RPMI7951 (cell line): ENCODE measurements at places on chromosomes 5 and 9. TPM values are rescaled to one million over a fixed set of nuclear protein-coding genes. Genes with fewer than 3 reads are reported as not detected.

The WNK2 gene
- total RNA-seq = not detected in 2 replicates

The QRFP gene
- total RNA-seq = not detected in 2 replicates

The GFI1B gene
- total RNA-seq = not detected in 2 replicates

The LCN12 gene
- total RNA-seq = not detected in 2 replicates

The MAMDC2 gene
- total RNA-seq = not detected in 2 replicates

The NSG2 gene
- total RNA-seq = not detected in 2 replicates

The EIF4EBP3 gene
- not detected in 2 replicates for total RNA-seq

The LHX3 gene
- not detected in 2 replicates for total RNA-seq

The AGXT2 gene
- not detected in 2 replicates for total RNA-seq

The GPR107 gene
- 11.3 and 16.0 TPM in 2 replicates for total RNA-seq

The GPR21 gene
- not detected in 2 replicates for total RNA-seq

The SLC9A3 gene
- 0.84 and 0.88 TPM in 2 replicates for total RNA-seq

The ZFP37 gene
- total RNA-seq = 5.1 and 6.0 TPM in 2 replicates

The OTULINL gene
- total RNA-seq = 4.4 and 5.5 TPM in 2 replicates

The MSX2 gene
- 3.8 and 5.8 TPM in 2 replicates for total RNA-seq

The GARIN3 gene
- not detected in 2 replicates for total RNA-seq

The SNCB gene
- 1.3 TPM in 1 of 2 replicates, not detected in the other for total RNA-seq

The COQ4 gene
- total RNA-seq = 39.4 and 43.6 TPM in 2 replicates

The RAD1 gene
- total RNA-seq = 34.6 and 74.0 TPM in 2 replicates

The OGN gene
- not detected in 2 replicates for total RNA-seq

The C6 gene
- total RNA-seq = not detected in 2 replicates

The LYRM7 gene
- total RNA-seq = 10.1 and 12.2 TPM in 2 replicates

The PFN3 gene
- not detected in 2 replicates for total RNA-seq

The ADAMTS12 gene
- total RNA-seq = 30.0 and 31.7 TPM in 2 replicates

The CSF2 gene
- total RNA-seq = 4.8 and 6.4 TPM in 2 replicates

The PCDH1 gene
- 1.6 and 2.2 TPM in 2 replicates for total RNA-seq

The IFNA13 gene
- not detected in 2 replicates for total RNA-seq

The F2RL1 gene
- 6.8 and 8.6 TPM in 2 replicates for total RNA-seq

The SSBP2 gene
- 23.5 and 27.6 TPM in 2 replicates for total RNA-seq

The RAPGEF1 gene
- 10.0 and 11.5 TPM in 2 replicates for total RNA-seq

The DAP gene
- total RNA-seq = 33.2 and 35.8 TPM in 2 replicates

The SAXO1 gene
- under 0.01 TPM in 1 of 2 replicates, not detected in the other for total RNA-seq

The SPATA31D4 gene
- total RNA-seq = not detected in 2 replicates
